T-helper 1 cell treated with Interleukin-12 subunit alpha and Interleukin-12 subunit beta and Interleukin-4 antibody, amounts not matched to agents 30 ng/mL and 1 ng/mL, for 36 hours (primary cell): ENCODE measurements at places on chromosomes 5 and 9. TPM values are rescaled to one million over a fixed set of nuclear protein-coding genes. Genes with fewer than 3 reads are reported as not detected.

Gene PCDHA4
- total RNA-seq = not detected in 2 replicates

Gene GADD45G
- total RNA-seq = 33.7 and 34.2 TPM in 2 replicates

Gene PTTG1
- total RNA-seq = 98.7 and 99.1 TPM in 2 replicates

Gene IQGAP2
- total RNA-seq = 87.6 and 92.8 TPM in 2 replicates

Gene ANXA2R
- 9.3 and 9.7 TPM in 2 replicates for total RNA-seq

Gene INVS
- total RNA-seq = 16.1 and 16.7 TPM in 2 replicates

Gene CTNND2
- not detected in 2 replicates for total RNA-seq

Gene ZNF782
- total RNA-seq = 4.5 and 5.0 TPM in 2 replicates

Gene ZNF462
- 0.71 TPM in 2 replicates for total RNA-seq

Gene IL13
- 130 and 131 TPM in 2 replicates for total RNA-seq

Gene FOCAD
- 28.6 and 31.1 TPM in 2 replicates for total RNA-seq

Gene ETF1
- total RNA-seq = 95.7 and 102 TPM in 2 replicates

Gene LCN9
- total RNA-seq = not detected in 2 replicates

Gene PCDHGA11
- total RNA-seq = 0.24 and 0.32 TPM in 2 replicates

Gene PPP2R2B
- 1.3 TPM in 2 replicates for total RNA-seq

Gene TMEM171
- total RNA-seq = not detected in 2 replicates

Gene SH3RF2
- total RNA-seq = 0.34 and 0.61 TPM in 2 replicates

Gene UQCRQ
- total RNA-seq = 324 and 333 TPM in 2 replicates

Gene PCA3
- total RNA-seq = not detected in 2 replicates

Gene PCDHGB3
- total RNA-seq = 0.88 and 1.3 TPM in 2 replicates

Gene KCNT1
- not detected in 2 replicates for total RNA-seq

Gene SCGB3A2
- not detected in 2 replicates for total RNA-seq

Gene PCDHA8
- not detected in 2 replicates for total RNA-seq

Gene PCDHB13
- not detected in 2 replicates for total RNA-seq

Gene CTXN3
- not detected in 2 replicates for total RNA-seq

Gene FGF10
- not detected in 2 replicates for total RNA-seq

Gene PCDHB14
- total RNA-seq = not detected in 2 replicates
